ENCODE measurements at places on chromosomes 4 and X.

DNA sequence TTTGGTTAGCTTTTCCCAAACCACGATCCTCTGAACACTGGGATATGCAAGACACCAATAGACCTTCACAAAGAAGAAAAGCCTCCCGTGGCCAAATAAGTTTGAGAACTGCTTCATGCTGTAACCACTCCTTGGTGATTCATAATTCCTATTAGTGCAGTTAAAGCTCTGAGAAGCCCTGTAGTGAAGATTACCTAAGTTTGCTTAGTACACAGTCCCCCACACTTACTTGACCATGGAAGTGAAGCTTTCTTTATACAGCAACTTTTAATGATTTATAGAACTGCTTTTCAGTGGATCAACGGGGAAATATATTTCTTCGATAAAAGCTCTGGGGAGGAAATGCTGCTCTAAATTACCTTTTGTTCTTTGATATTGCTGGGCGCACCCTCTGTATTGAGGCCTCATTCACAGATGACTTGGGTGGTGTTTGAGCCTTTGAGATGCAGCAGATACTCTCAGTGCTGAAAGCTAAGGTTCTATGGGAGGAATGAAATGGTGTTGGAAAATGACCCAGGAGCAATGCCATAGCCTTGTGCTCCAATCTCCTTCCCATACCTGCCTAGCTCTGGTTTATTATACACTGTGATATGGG, 67.4 kb downstream of the CBLL2 start:
- no peak for DNase-seq

DNA sequence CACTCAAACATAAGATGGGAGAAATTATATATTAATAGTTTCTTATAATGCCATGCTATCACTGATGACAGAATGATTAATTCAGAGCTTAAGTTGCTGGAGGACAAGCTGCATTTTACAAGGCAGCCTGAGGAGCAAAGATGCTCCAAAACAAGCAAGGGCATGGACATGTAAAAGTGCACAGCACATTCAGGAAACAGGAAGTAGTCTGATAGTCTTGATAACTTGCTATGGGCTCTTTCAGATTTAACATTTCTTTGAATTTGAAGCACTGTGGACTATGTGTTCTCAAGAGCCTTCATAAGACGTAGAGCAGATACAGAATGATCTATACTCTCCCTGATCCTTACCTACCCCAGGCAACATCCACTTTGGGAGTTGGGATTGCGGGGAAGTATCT, 50.0 kb downstream of the AMMECR1 start:
- DNase-seq, result no peak

DNA sequence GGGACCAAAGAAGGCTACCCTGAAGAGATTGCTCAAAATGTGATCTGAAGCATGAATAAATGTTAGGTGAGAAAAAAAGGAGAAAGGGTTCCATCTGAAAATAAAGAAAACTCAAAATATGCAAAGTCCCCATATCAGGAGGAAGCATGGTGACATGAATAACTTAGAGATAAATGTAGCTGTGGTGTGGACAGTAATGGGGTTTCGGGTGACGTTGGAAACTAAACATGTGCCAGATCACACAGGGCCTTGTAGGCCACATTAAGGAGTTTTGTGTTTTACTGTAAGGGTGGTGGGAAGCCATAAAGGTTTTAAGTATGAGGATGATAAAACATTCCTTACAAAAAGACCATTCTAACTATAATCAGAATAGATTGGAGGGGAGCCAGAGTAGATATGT, 40.3 kb upstream of the ACSL4 start:
- DNase-seq, result no peak

DNA sequence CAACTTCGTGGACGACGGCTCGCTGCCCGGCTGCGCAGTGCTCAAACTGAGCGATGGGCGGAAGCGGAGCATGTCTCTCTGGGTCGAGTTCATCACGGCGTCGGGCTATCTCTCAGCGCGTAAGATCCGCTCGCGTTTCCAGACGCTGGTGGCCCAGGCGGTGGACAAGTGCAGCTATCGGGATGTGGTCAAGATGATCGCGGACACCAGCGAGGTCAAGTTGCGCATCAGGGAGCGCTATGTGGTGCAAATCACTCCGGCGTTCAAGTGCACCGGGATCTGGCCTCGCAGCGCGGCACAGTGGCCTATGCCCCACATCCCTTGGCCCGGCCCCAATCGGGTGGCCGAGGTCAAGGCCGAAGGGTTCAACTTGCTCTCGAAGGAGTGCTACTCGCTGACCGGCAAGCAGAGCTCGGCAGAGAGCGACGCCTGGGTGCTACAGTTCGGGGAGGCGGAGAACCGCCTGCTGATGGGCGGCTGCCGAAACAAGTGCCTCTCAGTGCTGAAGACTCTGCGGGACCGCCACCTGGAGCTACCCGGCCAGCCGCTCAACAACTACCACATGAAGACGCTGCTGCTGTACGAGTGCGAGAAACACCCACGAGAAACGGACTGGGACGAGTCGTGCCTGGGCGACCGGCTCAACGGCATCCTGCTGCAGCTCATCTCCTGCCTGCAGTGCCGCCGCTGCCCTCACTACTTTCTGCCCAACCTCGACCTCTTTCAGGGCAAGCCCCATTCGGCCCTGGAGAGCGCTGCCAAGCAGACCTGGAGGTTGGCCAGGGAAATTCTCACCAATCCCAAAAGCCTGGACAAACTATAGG, 1.5 kb downstream of the MAB21L2 start:
- DNase-seq, result no peak

GRCh38 chr4:80462621-80463091, 127.1 kb downstream of the CFAP299 start:
- DNase-seq, result no peak

GRCh38 chr4:30867427-30867826, 147.3 kb downstream of the PCDH7 start:
- DNase-seq, result no peak

GRCh38 chr4:184306949-184307348, 89.3 kb upstream of the ENPP6 start:
- DNase-seq, result no peak

- DNase-seq, result no peak
Observed at GRCh38 chr4:95091272-95091671, 333.5 kb downstream of the BMPR1B start.

All from stimulated activated CD8-positive, alpha-beta memory T cell treated with anti-CD3 and anti-CD28 coated beads, Interleukin-4, amount 100 ng/mL, for 4 hours (primary cell).